ENCODE measurements at places on chromosomes 5 and 9. TPM values are rescaled to one million over a fixed set of nuclear protein-coding genes. Genes with fewer than 3 reads are reported as not detected.

The EIF4E1B gene
- total RNA-seq = not detected

The LTC4S gene
- 0.62 TPM for total RNA-seq

The ANKRD55 gene
- 1.4 TPM for total RNA-seq

The PHF24 gene
- 0.11 TPM for total RNA-seq

DNA sequence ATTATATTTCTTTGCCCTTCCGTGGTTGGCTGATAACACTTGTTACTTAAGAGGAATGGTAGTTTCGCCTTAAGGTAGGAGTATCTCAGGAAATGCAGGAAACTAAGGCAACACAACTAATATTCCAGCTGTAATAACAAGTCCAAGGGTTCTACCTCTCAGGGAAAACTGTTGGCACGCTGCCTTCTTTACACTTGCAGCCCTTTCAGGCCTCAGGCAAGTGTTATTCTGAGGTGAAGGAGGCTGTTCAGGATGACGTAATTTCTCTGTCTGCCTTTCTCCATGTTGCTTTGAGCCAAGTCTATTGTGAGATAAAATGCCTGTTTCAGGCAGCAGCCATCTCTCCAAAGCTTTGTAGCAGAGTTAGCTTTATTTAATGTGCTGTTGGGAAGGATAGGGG is 38.0 kb downstream of the VCAN start:
- H3K27ac ChIP-seq = no peak overlapping the region
- DNase-seq = no peak
- no peaks in the 10 kb centered on the region for H3K36me3 ChIP-seq
